ENCODE measurements at places on chromosomes 16 and 17. TPM values are rescaled to one million over a fixed set of nuclear protein-coding genes. Genes with fewer than 3 reads are reported as not detected.

DNA sequence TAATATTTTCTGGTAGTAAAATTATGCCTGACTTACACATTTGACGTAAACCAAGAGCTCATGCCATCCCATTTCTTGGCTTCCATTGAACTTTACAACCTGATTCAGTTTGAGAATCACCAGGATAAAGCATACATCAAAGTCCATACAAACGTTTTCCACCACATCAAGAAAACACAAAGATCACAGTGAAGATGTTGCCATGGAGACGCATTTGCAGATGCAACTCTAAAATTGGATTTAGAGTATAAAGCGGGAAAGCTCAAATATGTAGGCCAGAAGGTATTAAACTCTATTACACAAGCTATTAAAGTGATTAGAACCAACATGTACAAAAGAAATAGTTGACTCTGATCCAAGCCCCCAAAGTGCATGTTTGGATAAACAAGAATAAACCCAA is 10.4 kb downstream of the C16orf46 start:
- no peaks in the 10 kb centered on the region for H3K36me3 ChIP-seq
- peaks cover 3% of the 10 kb centered on the region for H3K27me3 ChIP-seq
- H3K4me3 ChIP-seq = no peak overlapping the region

Gene MYH3
- 6.5 TPM for total RNA-seq

GRCh38 chr17:79806863-79807720 is 10.2 kb upstream of the CBX8 start:
- DNase-seq = no peak
- peak overlapping the region; percentile 66 for H3K27ac ChIP-seq
- peaks cover 41% of the 10 kb centered on the region for H3K4me1 ChIP-seq
- no peak overlapping the region for H3K4me3 ChIP-seq
- H3K36me3 ChIP-seq = peaks cover 3% of the 10 kb centered on the region

DNA sequence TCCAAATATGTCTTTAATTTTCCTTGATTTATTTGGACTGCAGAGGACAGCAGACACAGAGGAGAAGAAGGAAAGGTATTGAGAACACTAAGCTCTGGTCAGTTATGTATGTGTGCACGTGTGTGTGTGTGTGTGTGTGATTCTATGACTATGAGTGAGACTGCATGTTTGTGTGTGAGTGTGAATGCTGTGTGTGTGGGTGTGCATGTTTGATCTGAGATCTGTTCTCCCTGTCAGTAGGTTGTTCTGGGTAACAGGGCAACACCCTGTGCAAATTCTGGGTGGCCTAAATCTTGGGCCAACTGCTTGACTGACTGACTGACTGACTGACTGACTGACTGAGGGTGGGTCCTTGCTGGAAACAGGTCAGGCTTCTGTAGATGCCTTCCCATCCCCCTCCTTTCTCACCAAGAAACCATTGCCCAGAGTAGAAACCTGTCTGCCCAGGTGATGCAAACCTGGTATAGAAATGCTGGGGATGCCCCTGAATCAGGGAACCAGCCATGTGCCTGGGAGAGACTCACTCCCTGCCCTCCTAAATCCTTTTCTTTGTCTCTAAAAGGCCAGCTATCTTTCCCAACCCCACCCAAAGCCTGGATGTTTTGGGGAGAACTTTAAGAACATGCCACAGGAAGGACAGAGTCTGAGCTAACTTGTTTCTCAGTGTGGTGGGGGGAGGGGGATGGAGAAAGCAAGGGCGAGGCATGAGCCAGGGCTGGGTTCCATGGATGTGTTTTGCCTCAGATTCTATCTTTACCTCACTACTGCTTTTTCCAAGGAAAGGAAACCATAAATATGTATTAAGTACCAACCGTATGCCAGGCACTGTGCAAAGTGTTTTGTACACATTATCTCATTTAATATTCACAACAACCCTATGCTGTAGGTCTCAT is 4.5 kb upstream of the NR1D1 start:
- peaks cover 68% of the 10 kb centered on the region for H3K4me1 ChIP-seq
- H3K27ac ChIP-seq = no peak overlapping the region
- no peak overlapping the region for H3K4me3 ChIP-seq

- H3K36me3 ChIP-seq = no peaks in the 10 kb centered on the region
- DNase-seq = no peak
- no peak overlapping the region for H3K27ac ChIP-seq
- peaks cover 56% of the 10 kb centered on the region for H3K27me3 ChIP-seq
- H3K4me3 ChIP-seq = no peak overlapping the region
Observed at GRCh38 chr17:34352191-34352590, 4.1 kb upstream of the CCL13 start.

DNA sequence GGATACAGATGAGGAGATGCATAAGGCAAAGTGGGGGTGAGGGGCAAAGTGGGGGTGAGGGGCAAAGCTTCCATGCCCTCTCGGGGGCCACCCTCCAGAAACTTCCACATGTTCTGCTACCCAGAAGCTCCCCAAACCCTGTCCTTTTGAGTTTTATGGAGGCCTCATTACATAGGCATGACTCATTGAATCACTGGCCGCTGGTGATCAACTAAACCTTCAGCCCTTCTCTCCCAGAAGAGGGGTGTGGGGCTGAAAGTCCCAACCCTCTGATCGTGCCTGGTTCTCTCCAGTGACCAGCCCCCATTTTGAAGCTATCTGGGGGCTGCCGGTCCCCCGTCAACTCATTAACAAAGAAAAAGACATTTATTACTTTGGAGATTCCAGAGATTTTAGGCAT is 27.5 kb downstream of the ITGAE start:
- H3K4me1 ChIP-seq = peaks cover 15% of the 10 kb centered on the region
- peaks cover 1% of the 10 kb centered on the region for H3K36me3 ChIP-seq
- no peak for DNase-seq

- H3K36me3 ChIP-seq = no peaks in the 10 kb centered on the region
- H3K4me3 ChIP-seq = no peak overlapping the region
- DNase-seq = no peak
- H3K27me3 ChIP-seq = peaks cover 18% of the 10 kb centered on the region
- H3K4me1 ChIP-seq = peaks cover 4% of the 10 kb centered on the region
- no peak overlapping the region for H3K27ac ChIP-seq
Observed at GRCh38 chr17:33980193-33980592, 274.9 kb upstream of the CCL2 start.

Gene TK2
- 8.4 TPM for total RNA-seq

Gene LDHD
- total RNA-seq = 0.26 TPM

- H3K4me3 ChIP-seq = no peak overlapping the region
- no peak overlapping the region for H3K27ac ChIP-seq
- peaks cover 2% of the 10 kb centered on the region for H3K36me3 ChIP-seq
- peaks cover 2% of the 10 kb centered on the region for H3K27me3 ChIP-seq
Observed at GRCh38 chr17:63494300-63494928, 17.6 kb downstream of the ACE start.

Gene CCDC78
- total RNA-seq = 5.8 TPM

DNA sequence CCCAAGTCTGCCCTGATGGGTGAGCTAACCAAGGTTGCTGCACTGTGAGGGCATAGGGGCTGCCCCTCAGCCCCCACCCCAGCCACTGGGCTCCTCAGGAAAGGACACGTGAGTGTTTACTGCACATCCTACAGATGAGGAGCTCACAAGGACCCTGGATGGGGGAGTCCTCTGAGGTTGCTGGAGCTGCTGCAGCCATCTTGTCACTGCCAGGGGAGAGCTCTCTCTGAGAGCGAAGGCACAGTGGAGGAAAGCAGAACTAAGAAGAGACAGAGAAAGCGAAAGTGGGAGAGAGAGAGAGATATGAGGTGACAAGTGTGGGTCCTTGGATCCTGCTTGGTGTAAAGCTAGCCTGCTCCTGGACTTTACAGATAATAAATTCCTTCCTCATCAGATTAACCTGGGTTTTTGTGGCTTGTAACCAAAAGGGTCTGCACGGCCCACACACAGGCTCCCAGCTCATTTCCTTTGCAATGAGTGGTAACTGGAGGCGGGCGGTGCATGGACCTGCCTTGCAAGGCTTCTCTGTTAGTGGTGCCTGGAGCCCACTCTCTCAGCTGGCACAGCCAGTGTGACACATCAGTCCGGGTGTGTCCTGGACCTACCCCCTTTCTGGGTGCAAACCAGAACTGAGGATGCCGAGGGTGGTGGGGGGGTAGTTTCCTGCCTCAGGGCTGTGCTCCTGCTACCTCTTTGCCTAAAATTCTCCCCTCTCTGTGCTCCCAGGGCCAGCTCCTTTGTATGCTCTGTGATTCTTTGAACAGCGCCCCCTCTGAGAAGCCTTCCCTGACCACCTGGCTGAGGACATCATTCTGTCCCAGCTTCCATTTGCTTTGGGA is 14.2 kb downstream of the SNX20 start:
- H3K4me3 ChIP-seq = peak overlapping the region; percentile 59
- DNase-seq = no peak
- peaks cover 21% of the 10 kb centered on the region for H3K36me3 ChIP-seq
- H3K27me3 ChIP-seq = no peaks in the 10 kb centered on the region

Gene KRT31
- total RNA-seq = not detected

DNA sequence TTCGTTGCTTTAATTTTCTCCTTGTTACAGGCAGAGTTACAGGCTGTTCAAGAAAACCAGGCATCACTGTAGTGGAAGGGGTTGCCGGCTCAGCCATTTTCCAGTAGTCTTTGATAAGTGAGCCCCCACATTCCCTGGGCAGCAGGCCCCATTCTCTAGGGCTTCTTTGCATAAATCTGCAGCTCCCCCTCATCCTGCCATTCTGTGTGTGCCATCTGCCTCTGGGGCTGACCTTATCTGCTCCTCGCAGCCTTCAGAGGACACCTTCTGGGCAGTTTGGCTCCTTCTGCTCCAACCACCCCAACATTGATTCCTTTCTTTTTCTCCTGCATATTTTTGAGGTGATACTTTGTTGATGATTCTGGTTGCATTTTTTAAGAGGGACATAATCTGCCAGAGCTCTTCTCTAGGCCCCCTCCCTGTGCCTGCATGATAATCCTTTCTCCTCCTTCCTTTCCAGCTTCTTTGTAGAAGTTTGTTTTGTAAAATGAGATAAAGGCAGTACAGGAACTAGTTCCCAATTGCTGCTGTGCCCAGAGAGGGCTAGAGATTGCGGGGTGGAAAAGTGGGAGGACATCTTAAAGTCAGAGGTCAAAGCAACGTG is 17.1 kb downstream of the RND2 start:
- H3K27me3 ChIP-seq = no peaks in the 10 kb centered on the region
- H3K4me1 ChIP-seq = no peaks in the 10 kb centered on the region
- peaks cover 12% of the 10 kb centered on the region for H3K36me3 ChIP-seq
- no peak overlapping the region for H3K4me3 ChIP-seq

- H3K4me3 ChIP-seq = no peak overlapping the region
- no peak overlapping the region for H3K27ac ChIP-seq
- peaks cover 2% of the 10 kb centered on the region for H3K36me3 ChIP-seq
- peaks cover 5% of the 10 kb centered on the region for H3K27me3 ChIP-seq
- DNase-seq = peak; percentile 41
Observed at GRCh38 chr17:17729620-17730249, 48.5 kb downstream of the RAI1 start.

GRCh38 chr16:87552772-87553573 is 49.3 kb upstream of the JPH3 start:
- H3K36me3 ChIP-seq = no peaks in the 10 kb centered on the region
- H3K4me1 ChIP-seq = no peaks in the 10 kb centered on the region
- no peak for DNase-seq
- peaks cover 2% of the 10 kb centered on the region for H3K27me3 ChIP-seq

- no peak overlapping the region for H3K27ac ChIP-seq
- no peaks in the 10 kb centered on the region for H3K27me3 ChIP-seq
- no peak overlapping the region for H3K4me3 ChIP-seq
- H3K36me3 ChIP-seq = no peaks in the 10 kb centered on the region
- DNase-seq = no peak
Observed at GRCh38 chr17:79995696-79996095, 40.0 kb downstream of the TBC1D16 start.

- H3K4me3 ChIP-seq = no peak overlapping the region
- peaks cover 71% of the 10 kb centered on the region for H3K27me3 ChIP-seq
- peaks cover 20% of the 10 kb centered on the region for H3K4me1 ChIP-seq
- H3K27ac ChIP-seq = no peak overlapping the region
Observed at GRCh38 chr17:38563362-38564253, 42.1 kb downstream of the SRCIN1 start.

GRCh38 chr16:31451681-31452351 is 7.5 kb upstream of the ARMC5 start:
- H3K36me3 ChIP-seq = peaks cover 16% of the 10 kb centered on the region
- peaks cover 27% of the 10 kb centered on the region for H3K4me1 ChIP-seq
- no peak for DNase-seq
- no peak overlapping the region for H3K27ac ChIP-seq
- H3K4me3 ChIP-seq = no peak overlapping the region

GRCh38 chr16:10501016-10501607 is 79.3 kb downstream of the EMP2 start:
- H3K4me3 ChIP-seq = no peak overlapping the region
- no peak for DNase-seq
- H3K4me1 ChIP-seq = no peaks in the 10 kb centered on the region
- H3K27me3 ChIP-seq = no peaks in the 10 kb centered on the region

Gene JPT2
- total RNA-seq = 106 TPM

DNA sequence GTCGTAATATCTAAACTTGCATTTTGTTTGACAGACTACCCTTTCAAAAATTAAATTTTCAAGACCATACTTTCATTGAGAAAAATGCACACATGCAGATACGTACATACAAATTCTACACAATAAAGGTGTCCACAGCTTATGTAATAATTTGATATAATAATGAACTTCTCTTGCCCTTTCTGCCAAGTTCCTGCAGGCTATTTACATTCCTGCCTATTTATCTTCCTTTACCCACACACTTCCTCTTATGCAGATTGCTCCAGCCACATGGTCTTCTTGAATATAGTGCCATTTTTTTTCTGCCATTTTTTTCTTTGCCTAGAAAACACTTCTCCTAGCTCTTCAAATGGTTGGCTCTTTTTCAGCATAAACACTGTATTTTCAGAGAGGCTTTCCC is 826.9 kb upstream of the CDH8 start:
- H3K27me3 ChIP-seq = no peaks in the 10 kb centered on the region
- H3K27ac ChIP-seq = no peak overlapping the region
- no peaks in the 10 kb centered on the region for H3K36me3 ChIP-seq
- H3K4me1 ChIP-seq = no peaks in the 10 kb centered on the region
- no peak overlapping the region for H3K4me3 ChIP-seq

Gene KNOP1
- total RNA-seq = 35.3 TPM

Gene HOXB7
- total RNA-seq = 0.51 TPM

GRCh38 chr16:73750639-73751038 is 546.0 kb upstream of the PSMD7 start:
- no peak for DNase-seq
- peaks cover 2% of the 10 kb centered on the region for H3K36me3 ChIP-seq
- no peaks in the 10 kb centered on the region for H3K4me1 ChIP-seq
- no peak overlapping the region for H3K4me3 ChIP-seq
- no peaks in the 10 kb centered on the region for H3K27me3 ChIP-seq
- no peak overlapping the region for H3K27ac ChIP-seq
